ENCODE measurements at places on chromosomes 13 and 19. TPM values are rescaled to one million over a fixed set of nuclear protein-coding genes. Genes with fewer than 3 reads are reported as not detected.

The WDR88 gene
- total RNA-seq = not detected

The ZNF552 gene
- total RNA-seq = 7.2 TPM

The C19orf73 gene
- total RNA-seq = 1.4 TPM

The SPINT2 gene
- 171 TPM for total RNA-seq

The TPTE2 gene
- not detected for total RNA-seq

GRCh38 chr13:54210397-54211049 is 1181.9 kb downstream of the OLFM4 start:
- no peak for DNase-seq

- DNase-seq = no peak
These were observed 31.1 kb upstream of the MYCBP2 start for GRCh38 chr13:77358001-77358400.

DNA sequence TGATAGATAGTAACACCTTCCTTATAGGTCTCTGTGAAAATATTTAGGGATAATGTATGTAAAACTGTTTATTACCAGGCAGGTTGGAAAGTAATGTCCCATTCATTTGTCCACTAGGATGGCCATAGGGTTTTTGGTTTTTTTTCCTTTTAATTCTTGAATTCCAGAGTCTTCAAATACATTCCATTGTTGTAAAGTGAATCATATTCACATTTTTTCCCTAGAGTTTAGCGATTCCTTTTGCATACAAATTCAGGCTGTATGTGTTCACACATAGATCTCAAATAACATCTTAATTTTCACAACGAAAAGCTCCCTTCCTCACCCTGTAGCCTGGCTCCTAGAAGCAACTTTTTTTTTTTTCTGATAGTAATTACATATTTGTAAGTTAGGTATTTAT is 1.8 kb upstream of the ZNF557 start:
- DNase-seq = peak; percentile 35

DNA sequence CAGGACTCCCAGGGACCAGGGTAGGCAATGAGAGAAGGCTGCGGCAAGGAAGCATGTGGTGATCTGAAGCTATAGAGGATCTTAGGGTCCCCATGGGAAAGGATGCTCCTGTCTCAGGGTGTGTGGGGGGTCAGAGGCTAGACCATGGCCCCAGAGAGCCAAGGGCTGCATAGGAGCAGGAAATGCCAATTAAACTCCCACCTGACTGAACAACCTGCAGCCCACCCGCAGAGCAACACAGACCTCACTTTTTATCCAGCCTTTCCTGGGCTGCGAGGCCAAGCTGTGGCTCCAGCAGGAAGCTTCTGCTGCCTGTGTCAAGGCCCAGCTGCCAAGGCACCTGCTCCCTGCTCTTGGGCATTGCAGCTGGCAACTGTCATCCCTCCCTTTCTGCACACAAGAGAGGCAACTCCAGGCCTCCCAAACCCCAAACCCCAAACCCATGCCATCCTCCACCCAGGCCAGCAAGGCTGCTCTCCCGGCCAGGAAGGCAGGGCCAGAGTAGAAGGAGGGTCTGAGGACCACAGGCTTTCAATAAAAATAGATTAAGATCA is 290.1 kb downstream of the FOXO1 start:
- no peak for DNase-seq

- peak; percentile 17 for DNase-seq
These were observed 138.0 kb downstream of the ENOX1 start for GRCh38 chr13:43648733-43649132.

DNA sequence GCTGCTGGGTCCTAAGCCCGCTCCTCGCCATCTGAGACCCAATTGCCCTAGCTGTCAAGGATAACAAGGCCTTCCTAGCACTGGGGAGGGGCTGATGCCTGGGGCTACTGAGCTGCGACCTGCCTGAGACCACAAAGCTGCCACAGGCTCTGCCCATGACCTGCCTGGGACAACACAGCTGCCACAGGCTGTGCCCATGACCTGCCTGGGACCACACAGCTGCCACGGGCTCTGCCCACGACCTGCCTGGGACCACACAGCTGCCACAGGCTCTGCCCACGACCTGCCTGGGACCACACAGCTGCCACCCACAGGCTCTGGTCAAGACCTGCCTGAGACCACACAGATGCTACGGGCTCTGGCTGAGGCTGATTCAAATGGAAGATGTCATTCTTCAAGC is 54.8 kb downstream of the EPS15L1 start:
- DNase-seq = no peak

DNA sequence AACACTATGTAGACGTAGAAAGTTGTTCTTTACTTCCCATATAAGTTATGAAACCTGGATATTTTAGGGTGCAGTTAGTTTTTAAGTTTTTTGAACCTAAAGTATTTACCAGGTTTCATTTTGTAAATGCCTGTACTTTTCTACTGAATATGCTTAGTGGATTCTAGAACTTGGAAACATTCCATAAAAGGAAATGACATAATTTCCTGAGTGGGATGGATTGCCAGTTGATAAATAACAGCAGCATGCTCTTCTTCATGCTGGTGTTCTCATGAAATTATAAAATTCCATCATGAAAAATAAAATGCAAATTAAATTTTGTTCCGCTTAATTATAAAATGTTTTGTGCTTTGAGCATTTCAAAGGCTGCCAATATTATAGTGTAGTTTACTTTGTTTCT is 362.2 kb upstream of the PCDH20 start:
- peak; percentile 3 for DNase-seq

- DNase-seq = peak; percentile 37
These were observed 70.5 kb upstream of the ZNF420 start for GRCh38 chr19:37007587-37008220.

- peak; percentile 61 for DNase-seq
These were observed 61.8 kb upstream of the RANBP3 start for GRCh38 chr19:6039566-6040225.

DNA sequence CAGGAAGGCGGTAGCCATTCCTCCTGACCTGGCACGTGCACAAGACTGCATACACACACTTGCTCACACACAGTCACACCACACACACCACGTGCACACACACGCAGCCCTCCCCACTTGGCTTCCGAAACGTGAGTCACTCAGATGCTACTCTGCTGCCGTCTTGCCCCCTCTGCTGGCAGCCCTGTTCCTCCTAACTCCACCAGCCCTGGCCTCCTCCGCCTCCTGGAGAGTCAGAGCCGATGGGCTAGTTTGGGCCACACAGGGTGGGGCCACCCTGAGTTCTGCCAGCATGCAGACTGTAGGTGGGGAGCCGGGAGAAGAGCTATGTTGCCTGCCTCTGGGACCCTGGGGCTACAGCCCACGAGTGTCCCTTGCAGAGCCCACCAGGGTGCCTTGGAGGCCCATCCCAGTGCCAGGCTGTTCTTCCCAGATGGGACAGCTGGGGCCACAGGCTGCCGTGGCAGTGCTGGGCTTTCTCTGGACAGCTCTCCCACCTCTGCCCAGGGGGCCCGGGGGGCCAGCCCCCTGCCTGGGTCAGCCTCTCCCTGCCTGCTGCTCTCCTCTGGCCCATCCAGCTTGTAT is 12.1 kb downstream of the PIN1 start:
- DNase-seq = peak; percentile 90

GRCh38 chr19:35963514-35963913 is 27.3 kb downstream of the LRFN3 start:
- DNase-seq = peak; percentile 39

DNA sequence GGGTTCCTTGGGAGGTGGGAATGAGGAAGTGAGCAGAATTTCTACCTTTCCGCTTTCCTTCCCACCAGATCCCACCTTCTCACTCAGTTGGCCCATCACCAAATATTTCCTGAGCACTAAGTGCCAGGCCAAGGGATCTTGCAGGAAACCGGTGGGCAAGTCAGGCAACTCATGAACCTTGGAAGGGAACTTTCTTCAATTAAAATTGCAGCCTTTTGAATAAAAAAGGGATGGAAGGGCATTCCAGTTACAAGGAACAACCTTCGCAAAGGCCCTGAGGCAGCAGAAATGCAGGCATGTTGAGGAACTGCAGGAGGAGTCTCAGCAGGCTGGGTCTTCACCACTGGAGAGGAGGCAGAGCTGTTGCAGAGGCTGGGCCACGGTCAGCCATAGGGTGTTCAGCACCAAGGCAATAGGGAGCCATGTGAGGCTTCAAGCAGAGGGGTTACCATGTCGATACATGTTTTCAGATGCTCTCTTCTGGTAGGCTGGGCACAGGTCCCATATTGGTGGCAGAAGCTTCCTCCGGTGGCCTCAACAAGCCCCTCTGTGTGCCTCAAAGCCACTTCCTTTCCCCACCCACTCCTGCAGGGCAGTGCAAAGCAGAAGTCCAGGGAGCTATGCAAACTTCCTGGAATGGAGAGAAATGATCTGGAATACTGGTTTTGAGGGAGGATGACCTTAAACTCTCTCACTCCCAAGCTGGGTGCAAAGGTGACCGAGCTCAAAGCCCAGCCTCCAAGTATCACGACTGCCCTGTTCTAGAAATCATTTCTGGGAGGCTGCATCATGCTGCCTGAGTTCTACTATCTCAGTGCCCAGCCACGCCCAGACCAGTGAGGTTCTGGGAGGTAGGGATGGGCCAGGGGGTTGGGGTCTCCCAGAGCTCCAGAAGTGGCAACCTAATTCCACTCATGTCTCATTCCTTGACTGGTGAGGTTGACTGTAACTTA is at the start of gene FUT6:
Gene FUT6 (minus strand): TSS at position 638 of the 953 bp plus-strand sequence. CDS start 7,135 bp downstream, outside the sequence.
- no peak for DNase-seq

- DNase-seq = no peak
These were observed 1.8 kb upstream of the CTXN1 start for GRCh38 chr19:7927605-7928333.

- DNase-seq = no peak
These were observed 312.6 kb downstream of the SLITRK6 start for GRCh38 chr13:85486663-85487062.

- DNase-seq = no peak
These were observed 3.4 kb downstream of the TCF3 start for GRCh38 chr19:1648920-1649541.

DNA sequence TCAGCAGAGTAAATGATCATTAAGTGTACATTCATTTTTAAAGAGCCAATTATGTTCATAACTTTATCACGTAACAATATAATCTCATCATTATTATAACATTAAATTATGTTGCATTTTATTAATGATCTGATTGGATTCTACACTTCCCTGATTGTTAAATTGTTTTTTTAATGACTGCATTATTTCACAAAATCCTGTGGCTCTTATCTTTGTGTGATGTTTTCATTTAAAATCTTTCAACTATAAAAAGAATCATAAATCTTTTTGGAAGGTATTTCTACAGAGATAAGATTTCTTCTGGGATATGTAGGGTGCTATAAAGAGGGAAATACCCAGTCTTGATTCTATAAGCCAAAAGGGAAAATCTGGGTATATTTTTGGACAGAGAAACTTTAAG is 101.7 kb downstream of the ZIC5 start:
- DNase-seq = no peak

DNA sequence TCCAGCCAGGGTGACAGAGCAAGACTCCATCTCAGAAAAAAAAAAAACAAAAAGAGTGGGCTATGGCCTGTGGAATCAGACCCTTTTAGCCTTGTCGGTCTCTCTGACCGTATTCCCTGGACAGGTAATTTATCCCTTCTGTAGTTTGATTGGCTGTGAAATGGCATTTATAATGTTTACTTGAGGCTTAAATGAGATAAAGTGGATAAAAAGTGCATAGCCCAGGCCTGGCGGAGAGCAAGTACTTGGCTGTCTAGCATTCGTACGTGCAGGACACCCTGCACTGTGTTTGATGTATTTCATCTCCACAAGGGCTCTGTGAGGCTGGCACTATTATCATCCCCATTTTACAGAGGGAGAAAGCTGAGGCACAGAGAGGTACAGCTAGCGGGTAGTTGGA is 7.0 kb downstream of the NTN5 start:
- DNase-seq = no peak

DNA sequence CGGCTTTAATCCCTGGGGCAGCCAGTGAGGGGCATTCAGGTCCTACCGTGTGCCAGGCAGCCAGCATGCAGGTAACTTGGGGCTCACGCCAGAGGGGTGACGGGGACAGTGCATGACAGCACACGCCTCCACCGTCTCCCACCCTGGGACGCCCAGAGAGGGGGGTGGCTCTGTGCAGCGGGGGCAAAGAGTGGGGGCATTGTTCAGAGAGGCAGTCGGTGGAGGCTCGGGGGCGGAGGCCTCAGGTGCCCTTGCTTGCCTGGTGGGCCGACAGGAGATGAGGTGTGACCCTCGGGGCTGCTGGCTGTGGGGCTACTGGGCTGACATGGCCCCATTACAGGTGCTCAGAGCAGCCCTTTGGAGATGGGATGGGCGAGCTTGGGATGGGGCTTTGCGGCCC is 18.4 kb downstream of the PLIN4 start:
- DNase-seq = no peak

DNA sequence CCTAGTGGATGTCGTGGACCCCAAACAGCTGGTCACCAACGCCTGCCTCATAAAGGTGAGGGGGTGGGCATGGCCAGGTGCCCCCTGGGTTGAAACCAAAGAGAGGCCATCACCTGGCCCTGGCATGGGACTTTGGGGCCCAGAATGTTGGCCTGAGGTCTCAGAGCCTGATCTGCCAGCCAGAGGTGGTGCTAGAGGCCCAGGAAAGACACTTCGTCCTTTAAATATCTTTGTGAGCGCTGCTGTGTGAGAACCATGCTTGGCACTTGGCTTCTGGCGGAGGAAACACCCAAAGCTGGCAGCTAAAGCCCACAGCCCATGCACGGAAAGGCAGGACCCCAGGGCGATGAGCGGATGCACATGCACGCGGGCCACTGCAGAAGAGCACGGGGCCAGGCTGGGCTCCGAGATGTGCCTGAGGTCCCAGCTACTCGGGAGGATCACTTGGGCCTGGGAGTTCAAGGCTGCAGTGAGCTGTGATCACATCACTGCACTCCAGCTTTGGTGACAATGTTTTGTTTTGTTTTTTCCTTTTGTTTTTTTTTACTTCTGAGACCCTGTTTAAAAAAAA is 4.3 kb upstream of the ADM5 start:
- no peak for DNase-seq

DNA sequence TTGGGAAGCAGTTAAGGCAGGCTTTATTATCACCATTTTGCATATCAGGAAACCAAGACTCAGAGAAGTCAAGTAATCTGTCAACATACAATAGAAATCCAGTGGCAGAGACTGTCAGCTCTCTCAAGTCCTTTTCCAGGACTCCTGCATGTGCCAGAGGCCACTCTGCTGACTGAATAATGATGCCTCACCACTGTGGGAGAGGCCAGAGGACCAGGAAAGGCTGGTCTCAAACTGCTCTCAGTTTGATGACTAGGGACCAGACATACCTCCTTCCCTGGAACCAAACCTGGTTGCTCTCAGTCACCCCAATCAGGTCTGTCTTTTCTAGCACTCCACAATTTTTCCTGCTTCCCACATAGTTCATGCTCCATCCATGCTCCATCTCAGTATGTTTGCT is 8.0 kb downstream of the RNASEH2B start:
- no peak for DNase-seq

- peak; percentile 27 for DNase-seq
These were observed 11.0 kb downstream of the MOB3A start for GRCh38 chr19:2084993-2085720.
